ENCODE measurements at places on chromosomes 6 and 20.

GRCh38 chr6:34383656-34384320, 8.7 kb downstream of the NUDT3 start:
- no peak for DNase-seq

GRCh38 chr6:6678185-6678671, 89.7 kb downstream of the LY86 start:
- DNase-seq = peak; percentile 36

DNA sequence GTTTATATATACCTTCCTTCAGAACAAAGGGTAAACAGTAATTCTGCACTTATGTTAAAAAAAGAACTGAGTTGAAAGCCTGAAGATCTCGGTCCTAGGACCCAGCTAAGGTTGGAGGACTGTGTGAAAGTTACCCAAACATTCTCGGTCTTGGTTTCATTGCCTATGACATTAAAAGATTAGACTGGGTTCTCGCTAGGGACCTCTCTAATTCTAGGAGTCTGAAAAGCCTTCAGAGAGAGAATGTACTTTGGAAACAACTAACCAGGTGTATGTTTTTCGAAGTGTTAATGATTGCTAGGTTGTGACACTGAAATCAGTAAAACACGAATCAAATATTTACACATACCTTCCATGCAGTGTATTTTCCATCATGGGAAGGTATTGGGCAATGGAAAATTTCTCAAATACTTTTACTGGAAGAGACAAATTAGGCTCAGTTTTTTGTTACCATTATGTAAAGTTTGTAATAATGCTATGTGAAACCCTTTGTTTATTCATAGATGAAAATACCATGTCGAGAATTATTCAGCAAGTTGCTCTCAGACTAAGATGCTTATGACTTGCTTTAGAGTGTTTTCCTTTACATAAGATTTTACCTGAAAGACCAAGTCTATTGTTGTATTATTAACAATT, 113.7 kb upstream of the LOC128125822 start:
- no peak for DNase-seq

DNA sequence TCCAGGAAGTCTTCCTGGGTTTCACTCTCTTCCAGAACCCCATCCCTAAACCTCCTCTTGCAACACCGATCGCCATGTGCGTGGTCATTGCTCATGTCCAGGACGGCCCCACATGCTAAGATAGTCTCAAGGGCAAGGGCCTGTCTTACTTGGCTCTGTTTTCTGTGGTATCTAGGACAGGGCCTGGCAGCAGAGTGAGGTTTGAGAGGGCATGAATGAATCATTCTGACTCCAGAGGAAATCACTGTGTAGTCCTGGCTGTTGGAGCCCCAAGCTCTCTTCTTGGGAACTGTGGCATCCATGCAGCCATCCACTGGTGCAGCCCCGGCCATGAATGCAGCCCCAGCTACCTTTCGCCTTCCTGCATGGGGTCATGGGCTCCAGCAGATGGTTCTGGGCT, 12.4 kb downstream of the SIRPA start:
- peak; percentile 25 for DNase-seq

DNA sequence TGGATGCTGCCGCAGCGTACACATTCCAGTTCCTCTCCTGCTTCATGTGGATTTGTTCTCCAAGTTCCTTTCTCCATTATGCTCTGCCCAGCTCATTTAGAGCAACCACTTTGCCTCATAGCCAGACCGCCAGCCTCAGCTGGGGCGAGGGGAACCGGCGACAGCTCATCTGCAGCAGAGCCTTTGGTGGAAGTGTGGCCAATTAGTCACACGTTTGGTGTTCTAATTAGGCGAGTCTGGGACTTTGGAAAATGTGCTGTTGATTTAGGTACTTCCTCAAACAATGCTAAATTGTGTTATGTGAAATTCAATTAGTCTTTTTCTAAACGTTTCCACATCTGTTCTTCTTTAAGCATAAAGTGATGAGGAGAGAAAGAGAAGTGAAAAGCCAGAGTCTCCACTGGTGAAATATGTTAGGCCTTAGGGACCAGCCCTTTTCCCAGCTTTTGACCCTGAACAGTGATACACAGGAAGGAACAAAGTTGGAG, 217.9 kb downstream of the TBX18 start:
- peak; percentile 18 for DNase-seq

DNA sequence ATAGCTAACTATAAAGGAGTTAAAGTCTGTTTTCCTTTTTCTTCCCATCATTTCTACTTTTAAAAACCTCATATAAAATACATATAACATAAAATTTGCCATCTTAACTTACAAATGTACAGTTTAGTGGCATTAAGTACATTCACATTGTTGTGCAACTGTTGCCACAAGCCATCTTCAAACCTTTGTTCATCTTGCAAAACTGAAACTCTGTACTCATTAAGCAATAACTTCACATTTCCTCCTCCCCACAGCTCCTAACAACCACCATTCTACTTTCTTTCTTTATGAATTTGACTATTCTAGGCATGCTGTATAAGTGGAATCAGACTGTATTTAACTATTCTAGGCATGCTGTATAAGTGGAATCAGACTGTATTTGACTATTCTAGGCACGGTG, 4.5 kb downstream of the CCDC170 start:
- no peak for DNase-seq

GRCh38 chr6:154473324-154473723, 37.2 kb downstream of the CNKSR3 start:
- DNase-seq = no peak

DNA sequence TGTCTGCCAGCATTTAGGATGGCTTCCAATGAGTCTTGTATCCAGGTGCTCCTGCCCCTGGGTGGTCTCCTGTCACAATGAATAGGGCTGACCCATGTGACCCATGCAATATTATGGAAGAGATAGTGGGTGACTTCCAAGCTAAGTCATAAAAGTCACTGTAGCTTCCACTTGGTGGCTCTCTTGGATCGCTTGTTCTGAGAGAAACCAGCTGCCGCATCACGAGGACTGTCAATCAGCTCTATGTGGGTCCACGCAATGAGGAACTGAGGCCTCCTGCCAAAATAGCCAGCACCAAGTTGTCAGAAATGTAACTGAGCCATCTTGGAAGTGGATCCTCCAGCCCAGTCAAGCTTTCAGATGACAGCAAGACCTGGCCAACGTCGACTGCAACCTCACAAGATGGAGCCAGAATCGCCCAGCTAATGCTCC, 14.9 kb upstream of the MATN4 start:
- DNase-seq = peak; percentile 10

GRCh38 chr6:87791485-87791884, 89.5 kb upstream of the AKIRIN2 start:
- no peak for DNase-seq

DNA sequence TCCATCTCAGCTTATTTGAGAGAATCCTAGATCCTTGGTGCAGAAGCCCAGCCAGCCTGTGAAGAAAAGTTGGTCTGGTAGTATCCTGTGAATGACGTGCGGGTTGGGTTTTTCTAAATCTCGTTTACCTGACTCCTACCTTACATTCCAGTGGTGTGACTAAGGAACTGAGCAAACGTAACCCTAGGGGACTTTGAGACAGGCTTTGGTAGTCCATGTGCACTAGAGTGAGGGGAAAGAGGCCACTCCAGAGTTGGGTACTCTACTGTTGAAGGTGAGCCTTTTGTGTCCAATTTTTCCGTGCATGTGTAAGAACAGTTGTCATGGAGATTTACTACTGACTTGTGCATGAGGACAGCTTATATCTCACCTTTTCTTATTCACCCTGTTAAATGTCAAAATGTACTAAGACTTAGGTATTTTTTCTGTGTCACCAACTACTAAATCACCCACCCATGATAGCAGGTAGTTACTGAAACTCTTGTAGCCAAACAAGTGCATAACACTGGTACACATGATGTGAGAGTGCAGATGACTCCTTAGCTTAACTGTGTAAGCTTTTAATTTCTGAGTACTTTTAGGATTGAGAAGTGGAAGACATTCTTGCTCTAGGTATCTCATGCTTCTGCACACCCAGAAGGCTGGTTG, 26.3 kb upstream of the PLCG1 start:
- no peak for DNase-seq

DNA sequence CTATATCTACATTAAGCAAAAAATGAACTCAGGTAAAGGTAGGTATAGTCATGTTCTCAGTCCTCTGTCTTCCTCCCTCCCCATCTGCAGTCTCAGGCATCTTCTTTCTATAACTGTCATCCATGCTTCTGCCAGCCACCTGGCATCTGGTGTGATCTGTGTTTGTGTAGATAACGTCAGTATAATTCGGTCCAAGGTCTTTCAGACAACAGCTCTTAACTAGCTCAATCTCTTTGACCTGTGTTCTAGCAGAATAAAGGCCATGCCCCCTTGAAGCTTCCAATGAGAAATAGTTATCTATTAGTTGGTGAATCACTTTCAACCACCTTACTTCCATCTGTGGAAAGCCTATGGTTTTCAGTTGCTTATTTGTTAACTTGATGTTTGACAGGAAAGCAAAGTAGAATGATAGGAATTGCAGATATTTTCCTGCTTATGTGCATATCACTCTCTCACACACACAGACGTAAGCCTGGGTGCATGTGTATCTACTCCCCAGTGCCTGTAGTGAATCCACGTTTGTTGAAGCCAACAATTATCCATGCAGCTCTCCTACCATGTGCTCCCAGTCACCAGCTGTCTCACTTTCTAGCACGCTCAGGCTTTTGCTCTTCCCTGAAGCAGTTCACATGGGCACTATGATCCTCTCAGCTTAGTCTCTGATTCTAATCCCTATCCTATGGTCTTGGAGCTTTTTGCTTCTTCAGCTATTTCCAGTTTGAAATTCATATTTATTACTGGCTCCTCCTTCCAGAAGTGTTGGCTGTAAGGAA, 433.7 kb upstream of the MANEA start:
- DNase-seq = no peak

DNA sequence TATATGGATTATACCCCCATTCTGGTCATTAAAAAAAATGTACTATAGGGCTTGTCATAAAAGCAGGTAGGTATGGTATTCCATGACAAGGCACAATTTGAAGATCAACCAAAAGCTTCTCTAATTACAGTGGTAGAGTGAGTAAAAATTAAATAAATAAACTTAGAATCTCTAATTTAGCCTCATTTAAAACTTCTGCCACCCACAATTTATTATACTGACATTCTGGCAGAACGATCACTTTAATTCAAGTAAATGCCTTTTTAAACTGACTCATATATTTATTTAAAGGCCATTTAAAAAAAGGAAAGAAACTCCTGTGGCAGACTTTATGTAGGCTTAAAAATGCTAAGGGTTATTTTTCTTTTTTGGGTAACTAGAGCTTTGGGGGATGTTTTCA, 68.3 kb upstream of the PHACTR2 start:
- no peak for DNase-seq

- no peak for DNase-seq
Measured at GRCh38 chr20:14450256-14450655, 112.8 kb upstream of the FLRT3 start.

- DNase-seq = no peak
Measured at GRCh38 chr20:10749084-10749483, 75.3 kb upstream of the JAG1 start.

DNA sequence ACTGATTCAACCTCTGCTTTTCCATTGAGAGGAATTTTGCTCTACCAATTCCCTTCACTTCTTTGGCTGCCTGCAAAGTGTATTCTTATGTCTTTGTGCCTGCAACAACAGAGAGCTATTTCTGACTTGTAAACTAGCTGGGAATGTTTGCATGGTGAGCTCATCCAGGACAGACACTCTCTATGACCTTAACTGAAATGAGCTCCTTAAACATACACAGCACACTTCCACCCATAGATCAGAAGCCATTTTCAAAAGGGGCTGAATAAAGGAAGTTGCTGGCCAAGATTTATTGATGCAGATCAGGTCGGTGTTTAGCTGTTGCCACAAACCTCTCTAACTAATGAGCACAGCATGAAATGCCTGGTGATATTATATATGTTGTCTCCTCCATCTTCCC, 377.7 kb downstream of the BTBD9 start:
- DNase-seq = peak; percentile 88

DNA sequence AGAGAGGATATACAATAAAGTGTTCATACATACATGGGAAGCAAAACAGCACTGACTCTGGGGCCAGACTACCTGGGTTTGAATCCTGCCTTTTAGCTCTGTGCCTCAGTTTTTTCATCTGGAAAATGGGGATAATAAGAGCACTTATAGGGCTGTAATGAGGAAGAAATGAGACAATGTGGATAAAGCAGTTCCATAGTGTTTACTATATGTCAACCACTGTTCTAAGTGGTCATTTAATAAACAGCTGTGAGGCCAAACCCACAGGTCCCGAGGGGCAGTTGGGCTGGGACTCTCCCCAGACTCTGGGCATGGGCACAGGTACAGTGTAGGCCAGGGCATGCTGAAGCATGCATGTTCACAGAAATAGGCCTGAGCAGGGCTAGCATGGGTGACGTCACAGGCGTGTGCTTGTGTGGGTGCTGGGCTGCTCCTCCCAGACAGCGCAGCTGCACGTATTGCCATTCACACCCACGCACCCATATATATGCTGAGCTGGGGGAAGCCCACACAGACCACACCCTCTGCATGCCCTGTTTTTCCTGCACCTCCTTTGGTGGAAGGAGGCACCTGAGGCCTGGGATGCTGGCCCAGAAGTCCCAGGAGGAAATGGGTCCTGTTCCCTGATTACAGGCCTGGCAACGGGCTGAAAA, 3.5 kb upstream of the PLCG1 start:
- DNase-seq = no peak

DNA sequence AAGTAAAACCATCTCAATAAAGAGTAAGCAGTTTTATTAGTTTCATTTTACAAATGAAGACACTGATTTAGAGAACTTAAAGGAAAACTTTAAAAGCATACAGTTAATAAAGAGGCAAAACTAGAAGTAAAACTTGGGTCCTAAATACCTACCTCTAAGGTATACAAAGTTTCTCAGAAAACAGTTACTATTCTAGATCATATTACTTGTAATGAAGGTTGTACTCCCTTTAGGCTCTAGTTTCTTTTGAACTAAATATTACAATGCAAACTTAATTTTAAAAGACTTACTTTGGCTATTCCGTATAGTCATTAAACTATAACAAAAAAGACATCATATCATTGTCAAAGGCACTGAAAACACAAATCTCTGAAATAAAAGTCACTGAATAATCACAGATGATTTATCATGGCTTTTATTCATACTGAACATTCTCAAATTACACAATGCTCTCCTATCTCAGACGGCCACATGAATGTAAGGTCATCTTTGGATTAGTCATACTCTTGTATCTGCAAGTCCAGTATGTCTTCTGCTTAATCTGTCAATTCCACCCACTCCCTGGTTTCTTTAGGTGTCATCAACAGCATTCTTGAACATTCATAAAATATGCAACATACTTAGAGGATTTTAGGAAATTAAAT, 361.6 kb upstream of the RUNX2 start:
- peak; percentile 64 for DNase-seq

GRCh38 chr20:10433014-10433622, 904 bp downstream of the MKKS start:
- DNase-seq = no peak

- DNase-seq = no peak
Measured at GRCh38 chr6:62670490-62671223, 384.6 kb upstream of the KHDRBS2 start.

- DNase-seq = no peak
Measured at GRCh38 chr6:129280749-129281148, 397.8 kb downstream of the LAMA2 start.

- no peak for DNase-seq
Measured at GRCh38 chr6:22699151-22699550, 129.8 kb downstream of the HDGFL1 start.

- DNase-seq = no peak
Measured at GRCh38 chr6:11752360-11752759, 26.2 kb downstream of the ADTRP start.

- no peak for DNase-seq
Measured at GRCh38 chr20:1945134-1945618, 48.7 kb downstream of the PDYN start.

- no peak for DNase-seq
Measured at GRCh38 chr20:36335206-36335870, 29.2 kb downstream of the DLGAP4 start.

GRCh38 chr6:14118446-14118845, 874 bp downstream of the CD83 start:
- DNase-seq = no peak
